Vagina (tissue), 2 donors: ENCODE measurements at places on chromosomes 7 and 10. TPM values are rescaled to one million over a fixed set of nuclear protein-coding genes. Genes with fewer than 3 reads are reported as not detected.

Gene VGF
- 1.2 TPM for total RNA-seq

Gene AKR1C4
- total RNA-seq: not detected

Gene CALU
- 65.3 TPM for total RNA-seq

Gene GPR37
- 0.98 TPM for total RNA-seq

Gene EVX1
- total RNA-seq: 2.5 TPM

Gene NEBL
- 55.2 TPM for total RNA-seq

Gene GATAD1
- 30.4 TPM for total RNA-seq

Gene KEL
- total RNA-seq: 2.2 TPM

Gene ARHGEF35
- total RNA-seq: 8.3 TPM

Gene PNLIPRP2
- total RNA-seq: not detected

Gene RARRES2
- total RNA-seq: 305 TPM

DNA sequence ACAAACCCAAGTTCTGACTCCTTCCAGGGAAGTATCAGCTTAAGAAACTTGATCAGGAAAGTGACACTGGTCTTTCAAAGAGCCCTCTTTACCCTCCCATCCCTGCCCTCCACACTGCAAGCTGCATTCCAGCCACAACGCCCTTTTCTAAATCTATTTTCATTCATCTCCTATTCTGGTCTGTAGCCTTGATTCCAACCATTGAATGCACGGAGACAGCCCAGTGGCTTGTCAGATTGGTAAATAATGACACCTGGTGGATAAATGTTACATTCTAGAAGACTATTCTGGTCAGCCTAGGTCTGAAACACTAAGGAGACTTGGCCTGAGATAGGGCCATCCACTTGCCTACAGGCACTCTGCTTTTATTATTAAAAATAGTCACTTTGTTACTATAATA is 20.9 kb downstream of the MORN4 start:
- H3K4me3 ChIP-seq: no peak overlapping the region
- H3K27me3 ChIP-seq: no peaks in the 10 kb centered on the region
- H3K4me1 ChIP-seq: no peaks in the 10 kb centered on the region

DNA sequence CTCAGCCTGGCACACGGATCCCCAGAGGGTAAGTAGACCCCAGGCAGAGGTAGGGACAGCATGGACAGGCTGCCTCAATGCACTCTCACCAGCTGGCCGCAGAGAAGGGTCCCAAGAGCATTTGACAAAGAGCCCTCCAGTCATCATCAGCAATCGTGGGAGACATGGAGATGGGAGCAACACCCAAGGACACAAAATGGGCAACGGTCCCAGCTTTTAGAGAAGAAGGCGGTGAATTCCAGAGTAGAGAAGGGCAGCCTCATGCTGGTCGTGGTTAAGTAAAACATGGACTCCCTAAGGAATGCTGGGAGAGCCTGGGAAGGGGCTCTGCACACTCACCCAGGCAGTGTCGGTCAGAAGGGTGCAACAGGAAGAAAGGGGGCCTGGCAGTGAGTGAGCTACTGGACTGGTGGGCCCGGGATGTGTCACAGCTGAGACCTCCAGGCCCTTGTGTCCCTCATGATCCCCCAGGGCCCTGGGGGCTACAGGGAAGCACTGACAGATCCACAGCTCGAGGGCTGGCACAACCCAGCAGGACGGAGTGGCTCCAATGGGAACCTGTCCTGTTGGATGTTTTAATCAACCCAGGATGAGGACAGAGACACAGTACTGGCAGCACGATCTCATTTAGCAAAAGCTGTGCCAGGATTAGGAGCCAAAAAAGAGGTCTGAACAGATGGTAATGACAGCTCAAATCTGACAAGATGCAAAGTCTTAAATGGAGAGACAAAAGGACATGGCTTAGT is 147.1 kb downstream of the NEURL1 start:
- no peaks in the 10 kb centered on the region for H3K36me3 ChIP-seq
- H3K27me3 ChIP-seq: no peaks in the 10 kb centered on the region
- peaks cover 92% of the 10 kb centered on the region for H3K4me1 ChIP-seq

DNA sequence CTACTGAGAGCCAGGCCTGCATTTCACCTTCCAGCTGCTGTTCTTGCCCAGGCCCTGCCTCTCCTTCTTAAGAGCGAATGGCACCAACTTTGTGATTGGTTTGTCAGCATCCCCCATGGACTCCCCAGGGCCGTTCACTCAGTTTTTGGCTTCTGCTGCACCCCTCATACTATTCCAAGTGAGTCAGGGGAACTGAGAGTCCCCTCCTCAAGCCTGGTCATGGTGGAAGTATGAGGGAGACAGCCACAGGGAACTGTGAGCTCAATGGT is 62.4 kb upstream of the ANTXRL start:
- no peaks in the 10 kb centered on the region for H3K27me3 ChIP-seq
- no peak overlapping the region for H3K4me3 ChIP-seq
- no peaks in the 10 kb centered on the region for H3K4me1 ChIP-seq
- no peak for DNase-seq

DNA sequence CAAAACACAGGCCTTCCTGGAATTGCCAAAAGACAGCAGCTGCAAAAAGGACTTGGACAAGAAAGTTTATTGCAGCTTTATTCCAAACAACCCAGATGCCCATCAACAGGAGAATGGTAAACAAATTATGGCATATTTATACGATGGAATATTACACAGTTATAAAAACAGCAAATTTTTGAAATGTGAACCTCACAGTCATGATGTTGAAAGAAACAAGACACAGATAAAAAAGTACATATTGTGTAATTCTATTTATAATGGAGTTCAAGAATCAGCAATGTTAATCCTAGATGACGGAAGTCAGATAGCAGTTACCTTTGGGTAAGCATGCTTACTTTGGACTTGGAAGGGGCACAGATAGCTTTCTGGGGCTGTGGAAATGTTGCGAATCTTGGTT is 44.4 kb downstream of the SYPL1 start:
- H3K4me3 ChIP-seq: no peak overlapping the region
- H3K27ac ChIP-seq: peak overlapping the region; percentile 63
- H3K4me1 ChIP-seq: peaks cover 82% of the 10 kb centered on the region
- H3K36me3 ChIP-seq: no peaks in the 10 kb centered on the region

DNA sequence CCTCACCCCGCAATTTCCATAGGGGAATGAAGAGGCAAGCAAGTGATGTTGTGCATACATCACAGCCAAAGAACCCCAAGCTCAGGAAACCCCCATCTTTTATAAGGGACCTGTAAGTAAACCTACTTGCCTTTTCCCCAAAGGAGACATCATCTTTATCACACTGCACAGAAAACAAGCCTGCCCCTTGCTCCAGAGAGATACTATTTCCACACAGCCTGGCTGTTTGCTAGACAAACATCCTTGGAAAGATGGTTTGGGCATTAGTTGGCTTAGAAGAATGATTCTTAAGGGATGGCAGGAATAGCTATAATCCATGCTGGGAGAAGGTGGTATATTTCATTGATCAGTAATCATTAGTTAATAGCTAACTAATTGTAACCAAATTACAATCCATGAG is 123.7 kb upstream of the SEC61G start:
- no peaks in the 10 kb centered on the region for H3K4me1 ChIP-seq
- DNase-seq: no peak
- no peak overlapping the region for H3K4me3 ChIP-seq
- H3K27me3 ChIP-seq: no peaks in the 10 kb centered on the region

DNA sequence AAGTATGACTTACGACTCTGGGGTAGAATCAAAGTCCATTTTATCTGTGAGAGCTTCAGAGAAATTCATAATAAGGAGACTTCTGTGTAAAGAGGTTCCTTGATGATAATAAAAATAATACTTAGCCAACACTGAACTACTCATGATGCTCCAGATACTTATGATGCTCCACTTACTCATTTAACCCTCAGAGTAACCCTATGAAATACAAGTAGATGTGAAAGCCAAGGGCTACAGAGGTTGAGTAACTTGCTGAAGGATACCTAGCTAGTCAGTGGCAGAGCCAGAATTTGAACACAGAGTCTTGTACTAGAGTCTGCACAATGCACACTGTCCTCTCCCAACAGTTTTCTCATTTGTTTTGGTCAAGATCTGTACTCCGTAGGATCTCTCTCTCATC is 89.5 kb downstream of the HECW1 start:
- H3K27ac ChIP-seq: no peak overlapping the region
- no peaks in the 10 kb centered on the region for H3K27me3 ChIP-seq
- no peaks in the 10 kb centered on the region for H3K4me1 ChIP-seq
- H3K4me3 ChIP-seq: no peak overlapping the region

DNA sequence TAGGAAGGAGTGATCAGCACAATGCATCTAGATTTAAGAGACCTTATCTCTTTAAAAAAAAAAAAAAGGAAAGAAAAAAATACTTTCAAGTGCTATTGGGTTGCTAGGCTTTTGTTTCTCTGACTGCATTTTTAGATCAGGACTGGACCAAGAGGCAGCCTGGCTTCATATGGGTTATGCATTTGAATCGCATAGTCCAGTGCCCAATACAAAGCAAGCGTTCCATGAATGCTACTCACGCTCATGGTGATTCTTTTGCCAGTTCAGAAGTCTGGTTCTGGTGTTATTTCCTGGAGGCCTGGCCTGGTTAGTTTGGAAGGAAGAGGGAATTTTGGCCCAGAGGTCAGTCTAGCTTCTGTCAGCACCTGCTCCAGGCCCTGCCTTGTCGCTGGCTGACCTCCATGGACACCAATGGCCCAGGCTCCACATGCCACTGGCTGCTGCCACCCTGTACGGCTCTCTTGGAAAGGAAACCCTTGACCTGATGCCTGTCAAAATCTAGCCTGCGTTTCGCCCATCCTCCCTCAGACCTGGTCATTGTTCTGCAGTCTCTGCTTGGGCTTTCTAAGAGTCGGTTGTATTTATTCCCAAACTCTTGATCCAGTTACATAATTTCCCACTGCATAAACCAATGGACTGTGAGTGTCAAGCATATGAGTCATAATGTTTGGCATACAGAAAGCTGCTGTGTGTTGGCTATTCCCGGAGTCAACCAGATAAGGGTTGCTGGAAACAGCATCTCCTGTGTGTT is 74.3 kb upstream of the MKX start:
- no peak for DNase-seq
- H3K4me3 ChIP-seq: no peak overlapping the region
- H3K36me3 ChIP-seq: no peaks in the 10 kb centered on the region

GRCh38 chr7:36734731-36735130 is 10.4 kb upstream of the AOAH start:
- H3K36me3 ChIP-seq: no peaks in the 10 kb centered on the region
- H3K4me3 ChIP-seq: no peak overlapping the region
- no peak for DNase-seq
- no peaks in the 10 kb centered on the region for H3K4me1 ChIP-seq

DNA sequence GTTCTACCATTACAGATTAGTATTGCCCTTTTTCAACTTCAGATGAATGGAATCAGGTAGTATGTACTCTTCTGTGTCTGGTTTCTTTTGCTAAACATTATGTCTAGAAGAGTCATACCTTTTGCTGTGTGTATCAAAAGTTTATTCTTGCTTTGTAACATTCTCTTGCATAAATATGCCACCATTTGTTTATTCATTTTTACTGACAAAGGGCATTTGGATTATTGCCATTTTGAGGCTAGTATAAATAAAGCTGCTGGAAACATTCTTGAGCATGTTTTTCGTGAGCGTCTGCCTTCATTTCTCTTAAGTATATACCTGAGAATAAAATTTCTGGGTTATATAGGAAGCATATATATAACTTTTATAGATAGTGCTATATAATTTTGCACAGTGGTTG is 121.7 kb upstream of the CSTF2T start:
- H3K4me3 ChIP-seq: no peak overlapping the region
- H3K27me3 ChIP-seq: no peaks in the 10 kb centered on the region
- no peaks in the 10 kb centered on the region for H3K36me3 ChIP-seq
- DNase-seq: no peak
- H3K27ac ChIP-seq: no peak overlapping the region
- no peaks in the 10 kb centered on the region for H3K4me1 ChIP-seq

DNA sequence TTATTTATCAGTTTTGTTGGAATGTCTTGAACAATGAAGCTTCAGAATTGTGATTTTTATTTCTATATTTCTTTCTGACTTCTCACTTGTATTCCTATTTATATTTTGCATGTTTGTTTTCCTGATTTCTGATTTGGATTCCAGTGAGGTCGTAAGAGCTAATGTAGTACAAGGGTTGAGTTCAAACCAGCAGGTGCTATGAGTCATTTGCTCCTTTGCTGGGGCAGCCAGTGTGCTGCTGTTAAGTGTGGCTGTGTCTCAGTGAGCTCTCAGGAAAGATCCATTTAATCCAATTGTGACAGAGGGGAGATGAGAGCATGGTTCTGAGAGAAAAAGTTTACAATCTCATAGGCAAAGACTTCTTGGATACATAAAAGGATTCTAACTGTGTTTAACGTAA is 48.6 kb downstream of the MCU start:
- H3K27me3 ChIP-seq: no peaks in the 10 kb centered on the region
- no peak overlapping the region for H3K4me3 ChIP-seq
- no peak for DNase-seq
- H3K4me1 ChIP-seq: peaks cover 40% of the 10 kb centered on the region
- H3K36me3 ChIP-seq: no peaks in the 10 kb centered on the region

DNA sequence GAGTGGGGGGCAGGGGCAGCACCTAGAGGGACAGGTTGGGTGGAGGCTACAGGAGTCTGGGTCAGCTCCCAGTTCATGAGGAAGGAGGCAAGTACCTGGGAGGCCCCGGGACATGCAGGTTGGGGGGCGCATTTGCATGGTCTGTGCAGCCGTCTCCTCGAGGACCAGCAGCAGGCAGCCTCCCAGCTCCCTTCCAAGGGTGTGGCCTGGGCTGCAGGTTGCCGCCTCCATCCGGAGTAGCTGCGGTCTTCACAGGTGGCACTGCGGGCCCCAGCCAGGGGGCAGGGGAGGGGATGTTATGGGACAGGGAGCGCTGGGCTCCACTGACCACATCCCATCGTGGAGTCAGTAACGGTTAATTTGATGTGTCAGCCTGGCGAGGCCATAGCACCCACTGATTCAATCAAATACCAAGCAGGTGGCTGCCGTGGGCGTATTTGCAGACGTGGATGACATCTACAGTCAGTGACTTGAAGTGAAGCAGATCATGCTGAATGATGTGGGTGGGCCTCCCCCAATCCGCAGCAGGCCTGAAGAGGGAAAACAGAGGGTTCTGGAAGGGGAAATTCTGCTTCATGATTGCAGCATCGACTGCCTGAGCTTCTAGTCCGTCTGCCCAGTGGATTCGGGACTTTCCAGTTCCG is 81.6 kb downstream of the PRKAG2 start:
- peaks cover 30% of the 10 kb centered on the region for H3K4me1 ChIP-seq
- H3K4me3 ChIP-seq: no peak overlapping the region
- H3K27ac ChIP-seq: no peak overlapping the region
- H3K36me3 ChIP-seq: no peaks in the 10 kb centered on the region

DNA sequence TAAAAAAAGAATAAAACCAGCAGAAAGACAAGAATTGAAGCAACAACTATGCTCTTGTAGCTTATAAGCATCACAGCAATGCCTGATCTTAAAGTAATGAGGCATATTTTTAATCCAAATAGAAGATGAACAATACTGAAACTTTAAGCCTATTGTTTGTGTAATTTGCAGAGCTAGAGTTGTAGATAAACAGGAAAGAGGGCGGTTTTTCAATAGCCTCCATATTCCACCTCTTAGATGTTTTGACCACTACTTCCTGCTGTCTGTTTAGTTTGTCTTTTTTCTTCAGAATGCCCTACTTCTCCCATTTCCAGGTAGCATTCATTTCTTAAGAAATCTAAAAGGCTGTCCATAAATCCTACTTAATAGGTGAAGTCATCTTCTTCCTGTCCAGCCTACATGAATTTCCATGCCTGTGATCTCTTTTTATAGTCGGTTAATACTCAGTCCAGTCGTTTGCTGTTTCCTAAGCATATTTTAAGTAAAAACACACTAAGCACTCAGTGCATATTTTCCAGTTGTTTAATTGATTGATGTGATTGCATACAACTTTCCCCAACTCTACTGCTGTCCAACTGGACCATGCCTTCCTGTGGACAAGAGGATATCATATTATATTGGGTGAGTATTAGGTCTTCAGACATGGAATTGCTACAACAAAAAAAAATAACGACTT is 308.1 kb downstream of the TFEC start:
- H3K27me3 ChIP-seq: no peaks in the 10 kb centered on the region
- no peak overlapping the region for H3K4me3 ChIP-seq
- no peak for DNase-seq
